ENCODE measurements at places on chromosomes 1 and 21.

- DNase-seq = no peak
These were observed 59.7 kb upstream of the LYPLAL1 start for GRCh38 chr1:219114014-219114413.

- DNase-seq = no peak
These were observed 7.4 kb downstream of the SH2D2A start for GRCh38 chr1:156809281-156809680.

DNA sequence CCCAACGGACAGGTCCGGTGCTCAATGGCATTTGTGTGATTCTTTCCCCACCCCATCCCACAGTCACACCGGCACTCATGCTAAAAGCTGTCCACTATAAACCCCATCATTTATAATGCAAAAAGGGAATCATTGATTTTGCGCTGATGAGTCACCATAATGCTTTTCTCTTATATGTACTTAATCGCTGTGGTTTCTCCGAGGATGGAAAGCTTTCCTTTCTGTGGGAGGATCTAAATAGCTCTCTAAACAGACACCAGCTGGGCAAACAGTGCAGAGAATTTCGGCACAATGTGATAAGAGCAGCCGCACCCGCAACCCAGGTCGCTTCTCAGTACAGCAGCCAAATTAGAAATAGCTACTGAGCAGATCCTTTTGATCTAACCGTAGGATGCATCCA, 85.6 kb downstream of the SETD4 start:
- DNase-seq = no peak

DNA sequence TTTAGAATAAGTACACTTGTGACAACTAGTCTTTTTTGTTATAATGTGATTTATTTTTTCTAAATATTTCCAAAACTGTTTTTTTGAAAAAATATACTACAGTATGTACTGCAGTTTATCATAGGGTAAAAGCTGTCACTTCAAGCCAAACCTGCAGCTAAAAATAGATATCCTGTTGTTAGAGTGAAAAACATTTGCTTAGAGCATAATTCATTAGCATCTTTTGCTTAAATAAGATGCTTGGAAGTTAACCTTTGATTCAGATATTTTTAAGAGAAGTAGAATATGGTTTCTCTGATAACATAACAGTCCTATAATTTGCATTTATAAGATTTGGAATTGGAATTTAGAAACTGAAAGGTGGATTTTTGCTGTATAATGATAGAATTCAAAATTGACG, 21.5 kb downstream of the PRKACB start:
- DNase-seq = no peak

- no peak for DNase-seq
These were observed 170.6 kb downstream of the PIGK start for GRCh38 chr1:77048615-77049005.

DNA sequence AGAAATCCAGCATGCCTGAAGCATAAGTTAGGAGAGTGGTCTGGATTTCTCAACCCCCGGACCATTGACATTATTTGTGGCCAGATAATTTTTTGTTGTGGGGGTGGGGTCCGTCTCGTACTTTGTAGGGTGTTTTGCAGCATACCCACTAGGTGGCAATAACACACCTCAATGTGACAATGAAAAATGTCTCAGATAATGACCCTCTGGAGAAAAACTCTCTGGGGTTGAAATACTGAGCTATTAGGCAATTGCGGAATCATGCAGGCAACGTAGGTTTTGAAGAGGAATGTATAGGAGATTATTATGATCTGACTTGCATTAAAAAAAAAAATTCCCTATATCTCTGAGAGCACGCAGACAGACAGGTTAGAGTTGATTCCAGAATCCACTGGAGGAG, 25.3 kb upstream of the RRP15 start:
- DNase-seq = peak; percentile 18

Data from endothelial cell (in vitro differentiated cells).